ENCODE measurements at places on chromosomes 1 and 21.

DNA sequence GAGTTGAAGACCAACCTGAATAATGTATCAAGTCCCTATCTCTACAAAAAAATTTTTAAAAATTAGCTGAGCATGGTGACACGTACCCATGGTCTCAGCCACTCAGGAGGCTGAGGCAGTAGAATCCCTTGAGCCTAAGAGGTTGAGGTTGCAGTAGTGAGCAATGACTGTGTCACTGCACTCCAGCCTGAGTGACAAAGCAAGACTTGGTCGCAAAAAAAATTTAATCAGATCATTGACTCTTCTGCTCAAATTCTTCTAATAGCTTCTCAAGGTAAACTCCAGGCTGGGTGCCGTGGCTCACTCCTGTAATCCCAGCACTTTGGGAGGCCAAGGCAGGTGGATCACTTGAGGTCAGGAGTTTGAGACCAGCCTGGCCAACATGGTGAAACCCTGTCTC is 85.9 kb upstream of the PUM1 start:
- no peak for DNase-seq

- no peak for DNase-seq
Measured at GRCh38 chr1:63248216-63248615, 74.2 kb upstream of the FOXD3 start.

- no peak for DNase-seq
Measured at GRCh38 chr1:93818570-93818959, 60.4 kb downstream of the DNTTIP2 start.

GRCh38 chr1:233868461-233868860 is 36.0 kb upstream of the SLC35F3 start:
- no peak for DNase-seq

- peak; percentile 10 for DNase-seq
Measured at GRCh38 chr1:10965546-10966226, 46.8 kb upstream of the TARDBP start.

- DNase-seq, result no peak
Measured at GRCh38 chr1:233256789-233257188, 38.7 kb downstream of the PCNX2 start.

- no peak for DNase-seq
Measured at GRCh38 chr1:246280551-246280950, 226.5 kb downstream of the SMYD3 start.

- no peak for DNase-seq
Measured at GRCh38 chr1:21307210-21307609, 16.9 kb upstream of the ECE1 start.

- peak; percentile 50 for DNase-seq
Measured at GRCh38 chr1:67342076-67342890, 34.6 kb downstream of the IL12RB2 start.

GRCh38 chr1:165289556-165289955 is 67.0 kb downstream of the LMX1A start:
- no peak for DNase-seq

DNA sequence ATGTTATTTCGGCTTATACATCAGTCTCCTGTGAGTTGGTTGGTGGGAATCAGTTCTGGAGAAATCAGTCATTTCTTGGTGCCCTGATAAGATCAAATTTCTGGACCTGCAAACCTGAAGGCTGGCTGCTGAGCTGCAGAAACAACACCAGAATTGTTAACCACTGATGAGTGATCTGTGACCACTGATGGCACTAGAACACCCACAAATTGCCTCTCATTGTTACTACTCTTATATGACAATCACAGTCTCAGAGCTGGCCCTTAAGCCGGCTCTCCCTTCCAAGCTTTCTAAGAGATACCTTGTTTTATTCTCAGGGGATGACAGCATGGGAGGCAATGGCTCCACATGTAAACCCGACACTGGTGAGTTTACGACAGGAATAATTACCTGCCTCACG is 1.9 kb downstream of the C1orf162 start:
- DNase-seq, result no peak

GRCh38 chr1:58883888-58884482 is 100.1 kb upstream of the JUN start:
- no peak for DNase-seq

Data from stimulated activated CD4-positive, alpha-beta T cell treated with anti-CD3 and anti-CD28 coated beads, Interleukin-4, amount 100 ng/mL, for 1 hour (primary cell).